ENCODE measurements at places on chromosomes 16 and 17.

DNA sequence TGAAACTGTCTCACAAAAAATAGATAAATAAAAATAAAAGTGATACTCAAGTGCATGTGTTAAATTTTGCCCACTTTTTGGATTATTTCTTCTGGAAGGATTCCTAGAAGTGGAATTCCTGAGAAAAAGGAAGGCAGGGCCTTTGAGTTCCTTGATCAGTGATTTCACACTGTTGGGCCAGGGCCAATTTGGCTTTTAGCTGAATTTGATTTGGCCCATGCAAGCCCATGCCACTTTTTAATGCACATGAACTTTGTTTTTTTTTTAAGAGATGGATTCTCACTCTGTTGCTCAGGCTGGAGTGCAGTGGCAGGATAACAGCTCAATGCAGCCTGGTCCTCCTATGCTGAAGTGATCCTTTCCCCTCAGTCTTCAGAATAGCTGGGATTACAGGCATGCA lies 96.3 kb downstream of the TNFRSF13B start:
- no peak for DNase-seq

DNA sequence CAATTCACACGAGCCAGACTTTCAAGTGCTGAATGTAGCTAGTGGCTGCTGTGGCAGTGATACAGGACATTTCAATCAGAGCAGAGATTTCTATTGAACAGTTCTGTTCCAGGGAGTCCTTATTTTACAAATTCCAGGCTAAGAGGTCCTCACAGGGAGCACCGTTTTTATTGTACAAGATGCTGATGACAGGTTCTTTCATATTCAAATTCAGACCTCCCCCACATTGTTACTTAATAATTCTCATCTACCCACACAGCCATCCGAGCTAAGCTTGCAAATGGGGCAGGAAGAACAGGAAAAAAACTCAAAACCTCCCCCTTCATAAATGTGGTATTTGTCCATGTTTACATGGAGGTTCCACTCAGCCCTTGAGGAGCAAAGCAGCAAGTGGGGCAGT lies 9.8 kb downstream of the GABARAPL2 start:
- no peak for DNase-seq

DNA sequence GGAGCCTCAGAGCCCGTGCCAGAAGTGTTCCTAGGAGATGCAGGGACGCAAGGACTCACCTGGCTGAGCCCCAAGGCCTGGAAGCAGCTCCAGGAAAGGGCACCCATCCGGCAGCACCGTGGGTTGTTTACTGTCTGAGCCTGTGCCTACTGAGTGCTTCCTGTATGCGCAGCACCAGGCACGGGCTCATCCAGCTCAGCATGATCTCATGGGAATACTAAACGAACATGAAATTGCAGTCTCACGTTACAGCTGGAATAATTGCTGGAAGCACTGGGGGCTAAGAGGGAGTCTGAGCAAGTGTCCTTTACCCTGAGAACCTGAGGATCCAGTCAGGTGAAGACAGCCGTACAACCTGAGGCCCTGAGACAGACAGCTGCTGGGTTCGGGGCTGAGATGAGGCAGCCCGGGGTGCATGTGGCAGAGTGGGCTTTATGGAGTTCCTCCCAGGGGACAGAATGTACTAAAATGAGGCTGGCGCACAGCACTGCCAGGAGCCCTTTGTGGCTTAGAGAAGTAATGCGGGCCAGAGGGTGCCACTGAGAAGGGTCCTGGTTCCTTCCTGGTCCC lies 5.4 kb downstream of the CTRL start:
- no peak for DNase-seq

- DNase-seq = no peak
Observed at GRCh38 chr16:24023621-24024020, 187.8 kb downstream of the PRKCB start.

DNA sequence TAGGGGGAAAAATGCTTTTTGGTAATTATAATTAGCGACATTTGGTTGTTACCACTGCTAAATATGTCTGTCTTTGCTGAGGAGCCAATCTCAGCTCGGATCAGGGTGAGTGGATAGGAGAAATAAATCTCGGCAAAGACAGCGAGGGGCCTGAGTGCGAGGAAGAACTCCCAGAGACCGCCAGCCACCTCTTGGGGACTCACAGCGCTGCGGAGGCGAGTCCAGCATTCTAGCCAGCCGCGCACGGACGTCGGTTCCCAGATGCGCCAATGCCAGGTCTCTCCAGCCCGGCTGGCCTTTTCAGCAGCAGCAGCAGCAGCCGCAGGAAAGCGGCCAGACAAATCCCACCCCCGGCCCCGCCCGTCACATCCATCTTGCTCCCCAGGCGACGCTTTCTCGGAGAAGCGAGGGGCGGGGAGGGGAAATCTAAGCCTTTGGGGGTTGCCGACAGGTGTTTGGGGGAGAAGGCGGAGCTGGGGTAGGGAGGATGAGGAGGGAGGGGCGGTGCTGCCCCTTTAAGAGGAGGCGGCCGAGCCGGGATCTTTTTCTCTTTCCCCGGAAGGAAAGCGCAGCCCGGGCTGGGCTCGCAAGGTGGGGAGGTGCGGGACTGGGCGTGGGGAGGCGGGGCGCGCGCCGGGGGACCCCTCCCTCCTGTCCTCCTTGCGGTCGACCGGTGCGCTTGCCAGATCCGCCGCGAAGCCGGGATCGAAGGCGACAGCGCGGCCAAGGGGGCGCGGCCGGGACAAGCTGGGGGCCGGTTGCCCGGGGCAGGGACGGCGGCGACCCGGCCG lies at the start of gene ITGA3:
ITGA3 (plus strand) TSS at position 685 of the 791 bp plus-strand sequence. CDS start 330 bp downstream, outside the sequence.
- no peak for DNase-seq

- DNase-seq = no peak
Observed at GRCh38 chr17:28221751-28222414, 97.1 kb upstream of the TMEM97 start.

DNA sequence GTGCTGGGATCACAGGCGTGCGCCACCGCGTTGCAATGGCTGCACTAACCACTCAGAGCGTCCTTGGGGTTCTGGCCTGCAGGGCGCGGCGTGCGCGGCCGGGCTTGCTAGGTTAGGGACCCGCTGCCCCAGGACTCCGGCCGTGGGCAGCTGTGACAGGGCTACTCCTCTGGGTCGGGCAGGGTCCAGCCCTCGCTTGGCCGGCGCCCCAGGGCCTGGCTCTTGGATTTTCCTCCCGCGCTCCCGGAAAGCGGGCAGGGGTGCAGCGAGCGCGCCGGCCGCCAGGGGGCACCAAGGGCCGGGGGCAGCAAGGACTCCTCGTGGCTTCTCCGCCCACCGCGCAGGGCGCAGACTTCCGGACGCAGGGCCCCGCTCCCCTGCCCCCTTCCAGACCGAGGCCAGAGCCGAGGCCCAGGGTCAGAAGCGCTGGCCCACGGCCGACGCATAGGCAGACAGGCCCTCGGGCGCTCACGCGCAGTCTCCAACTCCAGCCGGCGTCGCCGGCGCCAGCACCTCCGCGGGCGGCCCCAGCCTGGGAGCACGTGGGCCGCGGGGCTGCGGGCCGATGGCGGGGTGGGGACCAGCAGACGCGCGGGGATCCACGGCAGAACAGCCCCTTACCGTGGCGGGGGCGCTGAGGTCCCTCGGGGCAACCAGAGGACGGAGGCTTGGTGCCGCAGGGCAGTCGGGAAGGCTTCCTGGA lies 355 bp downstream of the TLE7 start:
- no peak for DNase-seq

- DNase-seq = no peak
Observed at GRCh38 chr17:32136856-32137255, 5.4 kb upstream of the RHOT1 start.

GRCh38 chr17:15308758-15309157 lies 32.6 kb downstream of the TEKT3 start:
- no peak for DNase-seq

DNA sequence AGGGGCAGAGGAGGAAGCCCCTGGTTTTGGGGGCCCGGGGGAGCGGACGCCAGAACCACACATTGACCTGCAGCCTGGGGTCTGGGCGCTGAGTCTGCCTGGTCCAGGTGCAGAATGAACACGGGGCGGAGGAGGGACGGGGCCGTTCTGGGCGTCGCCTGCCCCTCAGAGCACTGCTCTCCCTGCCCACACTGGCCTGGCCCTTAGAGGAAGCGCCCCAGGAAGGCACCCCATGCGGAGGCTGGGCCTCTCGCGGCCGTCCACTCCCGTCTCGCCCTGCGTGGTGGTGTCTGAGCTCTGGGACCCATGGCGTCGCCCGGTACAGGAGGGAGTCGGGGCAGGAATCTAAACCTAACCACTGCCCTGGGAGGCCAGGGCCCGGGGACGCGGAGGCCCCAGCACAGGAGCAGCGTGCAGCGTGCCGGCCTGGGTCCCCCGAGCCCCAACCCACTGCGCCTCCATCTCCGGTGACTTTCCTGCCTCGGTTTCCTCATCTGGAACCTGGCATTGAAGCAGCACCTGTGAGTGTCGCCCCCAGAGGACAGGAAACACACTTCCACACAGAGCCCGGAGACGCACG lies 4.3 kb downstream of the TPSD1 start:
- no peak for DNase-seq

- DNase-seq = no peak
Observed at GRCh38 chr16:84357191-84357651, 11.1 kb upstream of the ATP2C2 start.

GRCh38 chr16:20957153-20957552 lies 56.6 kb downstream of the LYRM1 start:
- no peak for DNase-seq

- no peak for DNase-seq
Observed at GRCh38 chr17:1082579-1082978, 85.7 kb downstream of the TIMM22 start.

- DNase-seq = no peak
Observed at GRCh38 chr17:40092581-40092980, 7.8 kb downstream of the NR1D1 start.

GRCh38 chr17:59361386-59361785 lies 29.9 kb downstream of the YPEL2 start:
- no peak for DNase-seq

GRCh38 chr17:58279736-58280479 lies 827 bp downstream of the MPO start:
- DNase-seq = no peak

GRCh38 chr16:77611386-77611785 lies 110.9 kb upstream of the NUDT7 start:
- no peak for DNase-seq

DNA sequence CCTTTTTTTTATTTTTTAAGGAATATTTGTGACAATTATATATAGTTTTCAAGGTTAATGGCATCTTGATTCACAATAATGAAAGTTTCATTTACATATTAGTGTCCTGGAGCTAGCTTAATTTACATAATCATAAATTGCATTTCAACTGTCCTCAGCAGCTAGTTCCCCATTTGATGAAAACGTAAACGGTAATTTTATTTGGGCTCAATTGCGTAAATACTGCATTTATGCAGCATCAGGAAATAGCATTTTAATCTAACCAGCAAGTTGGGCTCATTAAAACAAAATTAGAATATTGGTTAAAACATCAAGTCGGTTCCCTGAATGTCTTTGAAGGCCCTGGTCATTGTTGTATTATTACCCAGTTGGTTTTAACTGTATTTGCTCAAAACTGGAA lies 136.8 kb upstream of the CDH5 start:
- DNase-seq = no peak

DNA sequence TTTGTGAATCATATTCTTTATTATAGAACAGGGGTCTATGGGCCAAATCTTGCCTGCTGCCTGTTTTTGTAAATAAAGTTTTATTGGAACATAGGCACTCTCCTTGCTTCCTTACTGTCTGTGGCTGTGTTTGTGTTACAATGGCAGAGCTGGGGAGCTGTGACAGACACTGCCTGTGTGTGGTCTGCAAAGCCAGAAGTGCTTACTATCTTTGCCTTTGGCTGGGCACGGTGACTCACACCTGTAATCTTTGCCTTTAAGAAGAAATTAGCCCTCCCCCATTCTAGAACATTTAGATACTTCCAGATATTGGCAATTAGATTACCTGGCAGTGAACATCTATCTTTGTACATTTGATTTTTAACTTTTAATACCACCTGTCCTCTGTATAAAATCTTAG lies 308.3 kb downstream of the FOXL1 start:
- no peak for DNase-seq

DNA sequence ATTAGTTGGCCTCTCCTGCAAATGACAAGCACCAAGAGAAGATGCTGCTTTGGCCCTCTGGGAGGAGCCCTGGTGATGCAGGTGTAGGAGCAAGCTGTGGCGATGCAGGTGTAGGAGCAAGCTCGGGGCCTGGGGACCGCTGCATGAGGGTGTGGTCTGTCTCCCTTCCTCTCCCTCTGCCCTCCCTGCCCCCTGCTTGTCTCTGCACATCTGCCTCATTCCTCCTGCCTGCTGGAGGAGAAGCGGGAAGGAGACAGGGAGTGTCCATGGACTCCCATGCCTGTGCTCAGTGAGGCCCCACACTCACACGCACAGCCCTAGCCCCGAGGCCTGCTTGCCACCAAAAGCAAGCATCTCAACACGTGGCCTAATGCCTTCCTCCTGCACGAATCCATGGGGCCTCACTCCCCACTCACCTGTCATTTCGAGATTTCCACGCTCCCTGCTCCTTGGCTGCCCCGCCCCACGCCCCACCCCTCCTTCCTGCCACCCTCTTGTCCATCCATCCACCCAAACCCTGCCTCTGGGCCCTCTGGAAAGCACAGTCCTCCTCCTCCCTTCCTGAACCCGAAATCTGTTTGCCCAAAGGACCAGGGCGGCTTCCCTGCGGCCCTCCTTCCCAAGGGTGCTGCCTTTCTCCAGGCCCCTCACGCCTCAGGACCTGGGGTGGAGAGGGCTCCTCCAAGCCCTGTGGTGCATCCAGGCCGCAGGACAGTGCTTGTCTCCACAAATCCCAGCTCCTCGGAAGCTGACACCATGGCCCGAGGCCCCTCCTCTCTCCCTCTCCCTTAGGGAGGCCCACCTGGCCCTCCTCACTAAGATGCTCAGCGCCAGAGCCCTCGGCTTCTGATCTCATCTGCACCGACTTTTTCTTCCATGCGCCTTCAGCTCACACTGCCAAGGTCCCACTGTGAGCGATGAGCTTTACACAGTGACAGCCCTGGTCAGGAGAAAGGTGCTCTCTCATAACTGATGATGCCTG lies 11.8 kb upstream of the ALDH3A1 start:
- DNase-seq = no peak

DNA sequence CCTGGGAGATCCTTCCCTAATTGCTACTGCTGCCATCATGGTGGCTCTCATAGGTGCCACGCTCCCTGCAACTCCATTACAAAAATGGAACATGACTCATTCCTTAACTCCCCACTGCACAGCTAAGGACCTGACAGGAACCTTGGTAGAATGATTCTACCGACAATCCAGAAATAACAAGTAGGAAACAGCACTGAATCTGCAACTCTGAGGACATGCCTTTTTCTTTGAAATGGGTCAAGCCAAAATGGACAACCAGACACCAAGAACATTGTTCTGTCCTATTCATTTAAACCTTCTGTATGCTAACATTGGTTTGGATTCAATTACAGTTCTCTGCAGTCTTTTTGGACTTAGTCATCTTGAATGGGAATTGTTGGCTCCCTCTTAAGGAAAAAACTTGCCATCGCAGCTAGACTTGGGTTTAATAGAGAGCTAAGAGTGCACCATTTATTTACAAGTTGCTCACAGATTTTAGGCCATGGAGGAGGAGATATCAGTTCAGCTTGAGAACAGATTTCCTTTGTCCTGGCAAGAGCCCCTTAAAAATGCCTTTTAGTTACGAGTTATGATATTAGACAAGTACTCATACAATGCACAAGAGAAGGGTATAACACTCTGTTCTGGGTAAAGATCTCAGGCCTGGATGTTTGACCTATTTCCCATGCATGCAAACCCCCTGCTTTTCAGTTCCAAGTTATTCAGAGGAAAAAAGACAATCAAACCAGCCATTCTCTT lies 20.9 kb upstream of the NSRP1 start:
- DNase-seq = no peak

GRCh38 chr16:87086575-87086974 lies 230.6 kb downstream of the C16orf95 start:
- DNase-seq = no peak
